ENCODE measurements at places on chromosomes 3 and 15.

GRCh38 chr3:51637941-51638471 lies 33.0 kb upstream of the TEX264 start:
- no peaks in the 10 kb centered on the region for H3K4me1 ChIP-seq
- H3K36me3 ChIP-seq, result peaks cover 17% of the 10 kb centered on the region
- H3K4me3 ChIP-seq, result no peak overlapping the region
- DNase-seq, result no peak
- H3K27ac ChIP-seq, result no peak overlapping the region

DNA sequence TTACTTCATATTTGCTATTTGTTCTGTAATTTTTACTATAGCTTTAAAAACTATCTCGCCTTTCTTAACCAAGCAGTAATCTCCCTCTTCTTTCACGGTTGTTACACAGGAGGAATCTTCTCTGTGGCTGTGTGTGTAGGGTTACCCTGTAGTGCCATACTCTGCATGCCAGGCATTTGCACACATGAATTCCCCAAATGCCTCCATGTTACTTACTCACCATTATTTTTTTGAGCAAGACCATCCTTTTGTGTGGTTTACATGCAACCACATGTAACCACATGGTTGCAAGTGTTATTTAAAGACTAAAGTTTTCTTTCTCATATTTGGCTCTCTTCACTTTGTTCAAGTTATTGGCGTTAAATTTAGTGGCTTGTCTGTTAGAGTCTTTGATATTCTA lies 45.5 kb downstream of the HPS3 start:
- DNase-seq, result no peak
- H3K27me3 ChIP-seq, result no peaks in the 10 kb centered on the region
- peaks cover 24% of the 10 kb centered on the region for H3K36me3 ChIP-seq
- no peak overlapping the region for H3K4me3 ChIP-seq

GRCh38 chr3:171644681-171645080 lies 165.6 kb downstream of the PLD1 start:
- H3K27me3 ChIP-seq, result no peaks in the 10 kb centered on the region
- H3K27ac ChIP-seq, result no peak overlapping the region
- DNase-seq, result no peak
- no peak overlapping the region for H3K4me3 ChIP-seq

DNA sequence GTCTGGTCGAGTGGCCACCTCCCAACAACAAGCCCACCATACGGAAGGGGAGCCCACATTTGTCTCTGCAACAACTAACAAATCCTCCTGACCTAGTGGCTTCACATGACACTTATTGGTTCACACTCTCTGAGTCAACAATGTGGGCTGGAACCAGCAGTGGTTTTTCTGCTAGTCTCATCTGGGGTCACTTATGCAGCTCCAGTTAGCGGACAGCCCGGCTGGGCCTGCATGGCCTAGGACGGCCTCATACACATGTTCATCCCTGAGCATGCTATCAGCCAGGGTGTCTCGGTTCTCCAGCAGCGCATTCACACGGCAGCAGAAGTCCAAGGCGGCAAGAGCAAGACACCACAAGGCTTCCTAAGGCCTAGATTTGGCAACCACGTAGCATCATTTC lies 281.7 kb downstream of the XXYLT1 start:
- DNase-seq, result no peak
- no peaks in the 10 kb centered on the region for H3K36me3 ChIP-seq
- peaks cover 9% of the 10 kb centered on the region for H3K4me1 ChIP-seq
- no peak overlapping the region for H3K27ac ChIP-seq

GRCh38 chr15:99925661-99926461 lies 192.6 kb upstream of the LYSMD4 start:
- no peak overlapping the region for H3K27ac ChIP-seq
- H3K4me1 ChIP-seq, result no peaks in the 10 kb centered on the region
- H3K36me3 ChIP-seq, result no peaks in the 10 kb centered on the region

DNA sequence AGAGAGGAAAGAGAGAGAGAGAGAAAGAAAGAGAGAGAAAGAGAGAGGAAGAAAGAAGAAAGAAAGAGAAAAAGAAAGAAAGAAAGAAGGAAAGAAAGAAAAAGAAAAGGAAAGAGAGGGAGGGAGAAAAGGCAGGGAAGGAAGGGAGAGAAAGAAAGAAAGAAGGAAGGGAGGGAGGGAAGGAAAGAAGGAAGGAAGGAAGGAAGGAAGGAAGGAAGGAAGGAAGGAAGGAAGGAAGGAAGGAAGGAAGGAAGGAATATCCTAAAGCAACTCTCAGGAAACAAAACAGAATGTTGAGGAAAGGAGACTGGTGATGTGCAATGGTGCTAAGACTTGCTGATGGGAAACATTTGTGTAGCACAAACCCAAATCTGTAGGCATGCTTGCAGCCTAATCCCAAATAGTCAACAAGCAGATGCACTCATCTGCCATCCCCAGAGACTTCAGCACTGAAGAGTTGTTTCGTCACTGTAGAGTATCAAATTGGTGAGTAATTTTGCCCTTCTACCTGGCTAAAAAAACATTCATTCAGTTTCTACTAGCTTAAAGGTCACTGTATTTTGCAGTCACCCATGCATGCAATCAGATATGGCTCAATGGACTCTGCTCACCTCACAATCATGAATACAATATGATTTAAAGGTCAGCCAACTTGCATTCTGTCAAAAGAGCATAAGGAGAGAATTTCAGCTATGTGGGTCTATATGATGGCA lies 480.3 kb downstream of the FGF12 start:
- no peak overlapping the region for H3K4me3 ChIP-seq
- no peak for DNase-seq
- no peaks in the 10 kb centered on the region for H3K36me3 ChIP-seq
- no peaks in the 10 kb centered on the region for H3K4me1 ChIP-seq

DNA sequence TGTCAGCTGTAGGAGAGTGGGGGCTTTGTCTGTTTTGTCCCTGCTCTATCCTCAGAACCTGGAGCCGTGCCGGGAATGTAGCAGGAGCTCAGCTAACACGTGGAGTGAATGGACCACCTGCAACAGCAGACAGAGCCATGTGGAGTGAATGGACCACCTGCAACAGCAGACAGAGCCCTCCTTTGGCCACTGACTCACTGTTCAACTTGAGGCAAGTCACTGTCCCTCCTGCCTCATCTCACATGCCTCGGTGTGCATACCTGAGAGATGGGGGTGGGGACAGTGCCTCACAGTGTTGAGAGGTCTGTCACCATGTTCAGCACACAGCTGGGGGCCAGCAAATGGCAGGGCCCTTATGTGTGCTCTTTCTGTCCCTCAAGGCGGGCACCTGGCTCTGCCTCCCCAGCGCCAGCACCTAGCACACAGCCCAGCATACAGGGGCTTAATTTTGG lies 27.9 kb downstream of the FEM1B start:
- DNase-seq, result no peak
- H3K36me3 ChIP-seq, result no peaks in the 10 kb centered on the region
- no peak overlapping the region for H3K27ac ChIP-seq
- H3K4me1 ChIP-seq, result peaks cover 12% of the 10 kb centered on the region

DNA sequence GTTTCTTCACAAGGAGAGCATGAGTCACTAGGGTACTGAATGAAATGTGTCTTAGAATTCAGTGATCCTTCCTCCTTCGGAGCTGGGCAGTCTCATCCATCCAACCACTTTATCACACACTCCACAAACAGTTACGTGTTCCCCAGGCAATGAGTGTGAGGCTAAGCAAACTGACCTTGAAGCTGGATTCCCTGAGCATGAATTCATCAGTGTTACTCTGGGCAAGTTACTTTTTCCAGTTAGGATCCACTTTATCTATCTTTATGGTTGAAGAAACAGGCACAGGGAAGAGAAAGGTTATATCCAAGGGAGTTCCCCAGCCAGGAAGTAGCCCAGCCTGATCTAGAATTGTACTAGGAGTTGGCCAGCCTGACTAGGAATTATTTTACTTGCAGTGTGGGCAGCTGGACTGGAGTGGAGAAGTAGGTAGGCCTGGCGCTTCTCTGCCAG lies 17.1 kb upstream of the GCNT3 start:
- no peak overlapping the region for H3K4me3 ChIP-seq
- H3K36me3 ChIP-seq, result no peaks in the 10 kb centered on the region
- no peaks in the 10 kb centered on the region for H3K27me3 ChIP-seq
- no peak for DNase-seq
- H3K4me1 ChIP-seq, result no peaks in the 10 kb centered on the region

GRCh38 chr15:70213794-70214193 lies 116.1 kb upstream of the TLE3 start:
- no peak overlapping the region for H3K27ac ChIP-seq
- no peak for DNase-seq
- H3K36me3 ChIP-seq, result no peaks in the 10 kb centered on the region
- no peaks in the 10 kb centered on the region for H3K4me1 ChIP-seq
- H3K4me3 ChIP-seq, result no peak overlapping the region

DNA sequence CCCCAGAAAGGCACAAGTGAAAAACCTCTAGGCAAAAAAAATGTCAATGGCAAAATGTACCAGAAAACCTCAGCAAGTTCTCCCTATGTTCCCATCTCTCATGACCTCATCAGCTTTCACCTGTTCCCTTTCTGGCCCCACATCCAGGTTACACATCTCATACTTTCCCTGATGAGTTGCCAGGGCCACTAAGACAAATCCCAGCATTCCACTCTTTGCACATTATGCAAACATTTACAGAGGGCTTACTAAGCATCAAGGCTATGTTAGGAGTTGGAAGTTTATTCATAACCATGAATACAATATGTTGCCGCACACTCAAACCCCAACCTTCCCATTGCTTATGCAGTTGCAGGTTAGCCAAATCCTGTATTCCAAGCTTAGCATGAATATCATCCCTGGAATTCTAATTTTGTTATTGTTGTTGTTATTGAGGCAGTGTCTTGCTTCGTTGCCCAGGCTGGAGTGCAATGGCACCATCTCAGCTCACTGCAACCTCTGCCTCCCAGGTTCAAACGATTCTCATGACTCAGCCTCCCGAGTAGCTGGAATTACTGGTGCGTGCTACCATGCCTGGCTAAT lies 129.3 kb upstream of the UBE2E2 start:
- peaks cover 25% of the 10 kb centered on the region for H3K4me1 ChIP-seq
- DNase-seq, result no peak
- no peaks in the 10 kb centered on the region for H3K27me3 ChIP-seq
- H3K27ac ChIP-seq, result no peak overlapping the region

DNA sequence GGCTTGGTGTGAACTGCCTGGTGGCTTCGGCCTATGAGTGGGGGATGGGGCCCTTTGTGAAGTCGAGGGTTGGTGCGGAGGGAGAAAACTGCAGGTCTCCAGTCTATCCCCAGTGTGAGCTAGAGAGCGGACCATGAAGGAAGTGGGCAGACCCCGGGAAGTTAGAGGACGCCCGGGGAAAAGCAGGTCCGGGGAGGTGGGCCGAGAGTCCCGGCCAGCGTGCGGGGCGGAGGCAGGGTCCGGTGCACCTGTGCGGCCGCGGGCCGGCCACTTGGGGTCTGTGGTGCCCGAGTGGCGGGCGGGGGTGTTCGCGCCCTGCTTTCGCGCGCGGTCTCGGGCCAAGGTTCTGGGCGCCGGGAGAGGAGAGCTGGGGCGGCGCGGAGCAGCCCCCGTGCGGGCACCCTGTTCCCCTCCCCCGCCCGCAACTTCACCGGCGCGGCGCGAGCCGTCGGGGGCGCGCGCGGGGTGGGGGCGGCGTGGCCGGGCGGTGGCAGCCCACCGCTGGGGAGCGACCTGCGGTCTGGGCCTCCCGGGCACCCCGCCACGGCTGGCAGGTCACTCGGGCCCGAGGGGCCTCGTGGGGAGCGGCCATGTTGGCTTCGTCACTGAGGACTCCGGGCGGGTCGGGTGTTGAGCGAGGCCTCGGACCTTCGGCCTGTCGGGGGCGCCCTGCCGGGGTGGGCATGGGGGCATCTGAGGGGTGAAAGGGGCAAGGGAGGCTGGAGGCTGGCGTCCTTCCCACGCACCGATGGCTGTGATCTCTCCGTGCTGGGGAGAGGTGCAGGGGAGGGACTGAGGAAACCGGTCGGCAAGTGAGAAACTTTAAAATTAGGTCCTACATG lies 4.8 kb downstream of the UBE2E1 start:
- DNase-seq, result peak; percentile 61
- H3K27ac ChIP-seq, result peak overlapping the region; percentile 97
- peak overlapping the region; percentile 82 for H3K4me3 ChIP-seq
- H3K36me3 ChIP-seq, result peaks cover 7% of the 10 kb centered on the region

- H3K27me3 ChIP-seq, result peaks cover 4% of the 10 kb centered on the region
- H3K36me3 ChIP-seq, result no peaks in the 10 kb centered on the region
- no peaks in the 10 kb centered on the region for H3K4me1 ChIP-seq
- H3K4me3 ChIP-seq, result no peak overlapping the region
These were observed 88.1 kb downstream of the MDFIC2 start for GRCh38 chr3:70224337-70224736.

DNA sequence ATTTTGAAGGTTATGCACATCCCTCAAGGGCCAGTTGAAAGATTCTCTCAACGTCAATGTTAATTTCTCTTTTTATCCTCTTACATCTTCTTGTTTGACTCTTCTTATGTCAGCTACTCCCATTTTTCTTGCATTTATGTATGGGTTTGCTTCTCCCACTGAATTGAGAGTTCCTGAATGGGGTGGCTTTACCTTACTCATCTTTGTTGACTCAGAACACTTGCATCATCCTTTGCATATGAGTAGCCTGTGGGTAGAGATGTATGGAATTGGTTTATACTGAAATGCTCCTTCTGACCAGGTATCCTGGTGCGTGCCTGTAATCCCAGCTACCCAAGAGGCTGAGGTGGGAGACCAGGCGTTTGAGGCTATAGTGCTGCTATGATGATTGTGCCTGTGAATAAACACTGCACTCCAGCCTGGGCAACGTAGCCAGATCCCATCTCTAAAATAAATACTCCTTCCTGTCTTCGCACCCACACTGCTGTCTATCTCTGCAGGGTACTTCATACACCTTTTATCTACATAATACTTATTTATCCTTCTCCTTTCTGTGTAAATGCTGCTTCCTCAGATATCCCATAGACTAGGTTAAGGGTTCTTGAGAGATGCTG lies 123.6 kb upstream of the DPH6 start:
- H3K4me3 ChIP-seq, result no peak overlapping the region
- no peaks in the 10 kb centered on the region for H3K27me3 ChIP-seq
- no peak overlapping the region for H3K27ac ChIP-seq
- H3K36me3 ChIP-seq, result no peaks in the 10 kb centered on the region
- DNase-seq, result no peak

GRCh38 chr15:71325481-71325880 lies 210.2 kb downstream of the THSD4 start:
- no peak overlapping the region for H3K4me3 ChIP-seq
- H3K27ac ChIP-seq, result no peak overlapping the region
- DNase-seq, result no peak
- no peaks in the 10 kb centered on the region for H3K36me3 ChIP-seq

GRCh38 chr15:55319537-55320237 lies 665 bp downstream of the PIGB start:
- H3K36me3 ChIP-seq, result no peaks in the 10 kb centered on the region
- no peak for DNase-seq
- peaks cover 8% of the 10 kb centered on the region for H3K4me1 ChIP-seq
- H3K27ac ChIP-seq, result no peak overlapping the region
- no peaks in the 10 kb centered on the region for H3K27me3 ChIP-seq
